ENCODE measurements at places on chromosomes 2 and 18.
A peak's percentile ranks its signal among the peaks of the same experiment; 100 is the strongest.

DNA sequence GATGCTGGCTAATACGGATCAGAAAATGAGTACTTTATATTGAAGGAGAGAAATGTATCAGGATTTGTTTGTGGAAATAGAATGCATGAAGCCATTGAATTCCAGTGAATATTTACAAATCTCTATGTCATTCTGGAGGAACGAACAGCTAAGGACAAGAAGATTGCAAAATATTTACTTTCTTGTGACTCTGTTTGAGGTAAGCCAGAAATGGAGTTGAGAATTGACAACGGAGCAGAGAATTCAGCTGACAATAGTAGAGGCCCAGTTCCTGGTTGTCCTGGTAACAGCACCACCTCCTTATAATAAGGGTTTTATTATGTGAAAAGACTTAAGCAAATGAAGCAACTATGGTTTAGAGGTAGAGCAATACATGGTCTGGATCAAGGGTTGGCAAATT, 349.2 kb downstream of the ADCYAP1 start:
- DNase-seq = no peak

- DNase-seq = no peak
Measured at GRCh38 chr18:8167673-8168072, 441.6 kb upstream of the RAB12 start.

DNA sequence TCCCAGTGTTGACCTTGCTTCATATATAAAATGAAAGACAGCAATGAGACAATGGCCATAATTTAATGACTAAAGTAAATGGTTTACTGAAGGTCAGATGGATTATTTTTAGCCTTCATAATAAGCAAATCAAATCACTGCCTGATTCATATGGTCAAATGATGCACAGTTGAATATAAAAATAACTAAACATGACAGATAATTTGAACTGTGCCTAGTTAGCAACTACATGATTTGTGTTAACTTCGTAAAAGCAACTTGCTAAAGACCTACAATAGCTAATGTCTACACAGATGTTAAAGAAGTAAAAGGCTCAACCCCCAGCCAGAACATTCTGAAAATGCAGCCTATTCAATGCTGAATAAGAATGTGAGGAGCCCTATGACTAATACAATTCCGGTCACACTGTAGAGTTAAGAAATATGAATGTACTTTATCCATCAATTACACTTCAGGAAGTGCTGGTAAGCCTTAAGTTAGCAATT, 590.8 kb upstream of the CDH2 start:
- no peak for DNase-seq

- DNase-seq = no peak
Measured at GRCh38 chr18:41923446-41923845, 31.6 kb upstream of the PIK3C3 start.

DNA sequence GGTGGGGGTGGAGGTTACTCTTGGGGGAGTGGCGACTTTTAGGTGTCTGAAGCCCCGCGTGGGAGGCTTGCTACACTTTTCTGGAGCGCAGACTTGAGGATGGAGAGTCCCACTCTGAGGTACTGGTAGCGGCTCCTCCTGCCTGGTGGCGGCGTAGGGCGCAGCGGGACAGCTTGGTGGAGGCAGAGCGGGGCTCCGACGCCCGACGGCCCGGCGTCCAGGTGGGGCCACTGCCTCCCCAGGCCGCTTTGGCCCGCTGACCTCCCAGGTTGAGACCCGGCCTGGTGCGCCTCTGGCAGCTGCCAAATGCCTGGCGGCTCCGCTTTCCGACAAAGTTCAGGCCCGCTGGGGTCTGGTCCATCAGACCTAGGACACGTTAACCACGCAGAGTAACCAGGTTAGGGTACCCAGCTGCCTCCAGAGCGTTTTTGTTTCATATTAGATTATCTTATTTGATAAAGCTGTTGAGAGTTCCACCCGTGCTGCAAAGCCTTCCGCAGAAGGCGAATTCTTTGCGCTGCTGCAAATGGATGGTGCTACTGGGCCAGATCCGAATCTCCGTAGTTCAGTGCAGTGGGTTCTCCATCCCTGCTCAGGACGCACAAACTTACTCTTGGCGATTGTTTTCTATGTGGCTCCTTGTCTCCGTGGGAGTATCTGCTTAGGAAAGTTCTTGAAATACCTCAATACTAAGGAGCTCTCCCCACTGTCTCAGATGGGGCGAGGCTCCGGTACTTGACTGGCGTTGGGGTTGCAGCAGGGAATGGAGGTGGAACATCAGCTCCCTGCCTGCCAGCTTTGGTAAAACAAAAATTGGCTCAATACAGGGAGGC, 405.9 kb downstream of the XIRP2 start:
- peak; percentile 23 for DNase-seq

GRCh38 chr18:33114749-33115148, 325.8 kb downstream of the CCDC178 start:
- no peak for DNase-seq

- no peak for DNase-seq
Measured at GRCh38 chr18:75065251-75066000, 143.5 kb downstream of the PTGR3 start.

- no peak for DNase-seq
Measured at GRCh38 chr2:234770031-234770506, 181.7 kb upstream of the SH3BP4 start.

GRCh38 chr18:4842287-4842686, 354.8 kb downstream of the AKAIN1 start:
- no peak for DNase-seq

DNA sequence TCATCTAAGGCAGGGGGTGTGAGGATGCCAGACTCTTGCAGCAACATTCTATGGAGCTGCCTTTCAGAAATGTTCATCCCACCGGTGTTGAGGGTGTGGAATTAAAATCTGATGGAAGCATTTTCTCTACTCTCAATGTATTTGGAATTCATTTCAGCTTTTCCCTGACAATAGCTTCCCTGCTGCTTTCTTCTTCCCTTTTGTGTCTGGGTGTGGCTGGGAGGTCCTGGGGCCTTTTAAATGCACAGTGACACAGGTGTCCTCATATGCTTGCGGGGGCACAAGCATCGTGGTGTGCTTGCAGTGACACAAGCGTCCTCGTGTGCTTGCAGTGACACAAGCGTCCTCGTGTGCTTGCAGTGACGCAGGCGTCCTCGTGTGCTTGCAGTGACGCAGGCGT, 43.4 kb upstream of the ASB18 start:
- no peak for DNase-seq

GRCh38 chr2:130316596-130316995, 26.1 kb upstream of the IMP4 start:
- no peak for DNase-seq

DNA sequence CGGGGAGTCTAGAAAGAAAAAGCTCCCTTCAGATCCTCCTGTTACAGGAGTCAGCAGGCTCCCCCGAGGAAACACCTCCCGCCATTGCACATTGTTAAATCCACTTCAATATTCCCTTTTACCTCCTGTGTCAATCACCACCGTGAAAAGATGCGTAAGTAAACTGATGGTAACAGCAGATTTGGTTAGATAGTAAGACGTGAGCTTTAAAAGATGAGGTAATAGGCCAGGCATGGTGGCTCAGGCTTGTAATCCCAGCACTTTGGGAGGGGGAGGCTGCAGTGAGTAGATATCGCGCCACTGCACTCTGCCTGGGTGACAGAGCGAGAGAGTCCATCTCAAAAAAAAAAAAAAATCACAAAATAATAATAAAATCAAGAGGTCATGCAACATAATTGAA, 15.2 kb upstream of the NCL start:
- no peak for DNase-seq

GRCh38 chr2:206217743-206218142, 56.7 kb upstream of the ZDBF2 start:
- no peak for DNase-seq

GRCh38 chr18:36809590-36810381, 19.0 kb downstream of the TPGS2 start:
- DNase-seq = peak; percentile 51

DNA sequence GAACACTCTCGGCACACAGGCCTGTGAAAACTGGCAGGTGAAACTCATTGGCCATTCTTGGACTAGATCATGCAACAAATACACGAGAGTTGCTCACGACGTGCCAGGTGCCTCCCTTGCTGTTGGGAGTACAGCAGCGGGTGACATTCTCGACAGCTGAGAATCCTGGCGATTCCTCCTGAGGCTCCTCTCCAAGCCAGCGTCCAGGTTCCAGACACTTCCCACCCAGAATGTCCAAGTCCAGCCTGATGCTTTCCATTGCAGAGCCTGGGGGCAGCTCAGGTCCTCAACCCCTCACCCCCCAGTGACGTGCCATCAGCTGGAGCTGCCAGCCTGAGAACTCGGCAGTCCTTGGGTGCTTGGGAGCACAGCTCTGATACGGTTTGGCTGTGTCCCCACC, 124.2 kb downstream of the PXDN start:
- no peak for DNase-seq

DNA sequence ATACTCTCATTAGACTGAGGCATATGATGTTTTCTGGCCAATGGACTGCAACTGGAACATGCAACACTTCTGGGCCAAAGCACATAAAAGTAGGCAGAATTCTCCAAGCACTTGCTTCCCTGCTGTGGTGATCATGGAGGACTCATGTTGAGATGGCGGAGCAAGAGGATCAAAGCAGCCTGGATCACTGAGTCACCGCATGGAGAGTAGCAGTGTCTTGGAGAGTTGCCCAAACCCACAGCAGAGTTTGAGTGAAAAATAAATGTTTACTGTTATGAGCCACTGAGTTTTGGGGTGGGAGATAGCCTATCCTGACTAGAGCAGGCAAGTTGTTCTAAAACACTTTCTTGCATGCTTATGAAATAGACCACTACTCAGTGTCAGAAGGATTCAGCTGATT, 359.5 kb downstream of the ZNF521 start:
- DNase-seq = no peak

GRCh38 chr2:29195796-29196195, 80.6 kb downstream of the CLIP4 start:
- DNase-seq = no peak

- DNase-seq = no peak
Measured at GRCh38 chr2:229275506-229275905, 4.4 kb upstream of the PID1 start.

DNA sequence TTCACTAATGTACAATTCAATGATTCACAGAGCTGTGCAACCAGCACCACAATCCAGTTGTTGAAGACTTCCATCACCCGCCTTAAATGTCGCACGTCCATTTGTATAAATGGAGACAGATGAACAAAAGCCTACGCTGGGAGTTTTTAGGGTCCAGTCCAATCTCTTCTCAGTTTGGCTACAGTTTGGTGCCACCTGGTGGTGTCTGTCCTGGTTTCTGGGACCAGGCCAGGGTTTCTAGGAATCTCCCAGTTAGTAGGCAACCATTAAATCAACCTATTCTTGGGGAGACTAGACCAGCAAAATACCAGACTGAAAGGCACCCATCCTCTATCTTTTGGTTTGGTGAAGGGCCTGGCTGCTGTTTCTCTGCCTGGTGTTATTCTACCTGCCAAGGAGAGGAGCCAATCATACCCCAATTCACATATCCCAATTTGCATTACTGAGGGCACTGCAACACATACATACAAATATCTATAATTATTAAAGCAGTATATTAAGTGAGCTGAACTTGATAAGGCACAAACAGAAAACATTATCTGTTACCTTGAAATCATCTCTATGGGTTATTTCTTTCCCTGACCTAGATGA, 3.2 kb upstream of the DDX1 start:
- DNase-seq = peak; percentile 77

DNA sequence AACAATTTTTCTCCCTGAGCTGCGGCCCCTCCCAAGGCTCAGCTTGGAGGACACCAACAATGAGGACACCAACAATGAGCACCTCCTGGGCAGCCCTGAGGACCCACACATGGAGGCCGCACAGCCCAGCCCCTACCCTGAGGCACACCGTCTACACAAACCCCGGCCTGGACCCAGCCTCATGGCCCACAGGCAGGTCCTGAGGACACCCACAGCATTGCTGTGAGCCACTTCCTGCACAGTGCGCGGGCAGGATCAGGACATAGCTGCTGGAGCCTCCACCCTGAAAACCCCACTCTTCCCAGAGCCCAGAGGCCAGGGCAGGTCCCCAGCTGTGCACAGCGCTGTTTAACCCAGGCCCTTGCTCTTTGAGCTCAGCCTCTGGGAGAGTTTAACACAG, 194.3 kb downstream of the RTP5 start:
- DNase-seq = no peak

GRCh38 chr2:147017951-147018645, 826.7 kb upstream of the ACVR2A start:
- no peak for DNase-seq

- no peak for DNase-seq
Measured at GRCh38 chr2:234725528-234726264, 226.1 kb upstream of the SH3BP4 start.

DNA sequence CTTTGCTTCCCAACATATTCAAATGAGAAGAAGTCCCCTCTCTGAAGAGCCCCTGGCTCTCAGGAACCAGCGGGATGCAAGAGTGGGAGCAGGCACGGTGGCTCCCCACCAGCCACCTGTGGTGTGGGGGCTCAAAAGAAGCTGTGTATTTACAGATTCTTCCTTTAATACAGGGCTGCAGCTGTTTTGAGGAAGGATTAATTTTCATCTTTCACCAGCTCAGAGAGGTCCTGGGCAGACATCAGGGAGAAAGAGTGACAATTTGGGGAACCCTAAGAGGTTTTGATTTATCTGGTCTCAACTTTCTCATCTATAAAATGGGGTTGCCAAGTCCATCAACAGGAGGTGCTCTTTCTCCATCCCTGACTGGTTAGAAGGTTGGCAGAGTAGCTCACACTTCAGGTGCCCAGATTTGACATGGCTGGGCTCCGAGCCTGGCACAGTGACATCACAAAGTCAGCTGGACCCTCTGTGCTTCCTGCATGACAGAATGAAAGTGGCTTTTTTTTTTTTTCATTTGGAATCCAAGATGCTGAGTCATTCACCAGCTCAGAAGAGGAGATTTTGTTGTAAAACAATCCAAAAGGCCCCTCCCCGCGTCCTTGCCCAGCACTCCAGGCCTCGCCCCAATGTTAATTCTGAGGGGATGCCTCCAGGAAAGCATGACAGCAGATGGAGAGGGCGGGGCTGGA, 15.5 kb upstream of the SIX2 start:
- DNase-seq = no peak

GRCh38 chr2:200350850-200351285, 44.4 kb downstream of the SPATS2L start:
- no peak for DNase-seq

GRCh38 chr2:85853499-85854165, 35.2 kb downstream of the ST3GAL5 start:
- no peak for DNase-seq

DNA sequence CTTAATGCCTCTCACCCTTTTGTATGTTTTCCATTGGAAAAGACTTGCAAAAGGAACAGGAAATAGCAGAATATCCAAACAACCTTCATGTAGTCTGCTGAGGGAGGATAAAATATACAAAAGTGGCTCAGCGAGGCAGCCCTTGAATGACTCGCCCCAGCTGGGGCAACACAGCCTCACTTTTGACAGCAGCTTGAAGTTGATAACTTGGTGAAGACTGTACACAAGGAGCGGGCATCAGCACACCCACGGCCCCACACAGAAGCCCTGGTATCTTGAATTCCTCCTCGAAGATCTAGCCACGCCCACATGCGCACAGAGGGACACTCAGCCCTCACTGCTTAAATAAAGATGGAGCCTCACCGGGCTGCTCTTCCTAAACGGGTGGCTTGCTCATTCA, 161.0 kb downstream of the IRS1 start:
- peak; percentile 28 for DNase-seq

GRCh38 chr2:238643400-238643907, 204.4 kb upstream of the TWIST2 start:
- DNase-seq = no peak

All from testis (tissue), 5 donors.